Lower leg skin (tissue), 4 donors: ENCODE measurements at places on chromosomes 7 and 10. TPM values are rescaled to one million over a fixed set of nuclear protein-coding genes. Genes with fewer than 3 reads are reported as not detected.

TMEM243 gene
- total RNA-seq: 41.3 TPM

LIPA gene
- 15.6 TPM for total RNA-seq

SEC61G gene
- 113 TPM for total RNA-seq

MRM2 gene
- total RNA-seq: 26.1 TPM

ASIC3 gene
- total RNA-seq: 2.3 TPM

INA gene
- total RNA-seq: 0.30 TPM

FKBP6 gene
- total RNA-seq: not detected

- no peak for DNase-seq
These were observed 37.6 kb downstream of the SORCS3 start for GRCh38 chr10:104678658-104679057.

DNA sequence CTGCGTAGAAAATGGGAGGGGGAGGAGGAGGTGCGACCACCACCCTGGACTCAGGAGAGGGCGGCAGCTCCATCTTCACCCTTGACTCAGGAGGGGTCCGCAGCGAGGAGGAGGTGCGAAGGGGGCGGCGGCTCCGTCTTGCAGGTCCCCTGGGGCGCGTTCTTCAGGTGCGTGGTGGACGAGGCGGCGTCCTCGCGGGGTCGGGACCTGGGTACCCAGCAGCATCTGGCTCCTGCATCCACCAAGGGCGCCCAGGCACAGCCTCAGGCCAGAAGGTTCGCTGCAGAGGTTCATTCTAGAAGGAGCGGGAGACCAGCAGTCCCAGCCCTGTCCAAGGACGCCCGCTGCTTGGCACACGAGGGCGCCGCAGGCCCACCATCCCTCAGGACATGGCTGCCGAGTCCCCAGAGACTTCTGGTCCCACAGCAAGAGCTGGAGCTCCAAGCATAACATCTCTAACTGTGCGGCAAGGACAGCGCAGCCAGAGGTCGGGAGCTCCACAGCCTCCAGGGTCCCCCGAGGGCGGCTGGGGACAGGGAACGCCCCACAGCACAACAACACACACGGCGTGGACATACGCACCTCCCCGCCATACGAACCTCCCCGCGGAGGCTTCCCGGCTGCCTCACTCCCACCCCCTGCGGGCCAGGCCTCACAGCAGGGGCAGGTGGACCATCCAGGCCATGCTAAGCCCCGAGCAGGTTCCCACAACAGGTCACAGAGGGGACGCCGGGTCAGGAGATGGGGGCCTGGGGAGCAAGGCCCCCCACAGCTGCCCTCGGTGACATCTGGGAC is 16.8 kb upstream of the DPYSL4 start:
- no peak for DNase-seq

REPIN1 gene
- 47.8 TPM for total RNA-seq

KMT2C gene
- total RNA-seq: 74.5 TPM

DNA sequence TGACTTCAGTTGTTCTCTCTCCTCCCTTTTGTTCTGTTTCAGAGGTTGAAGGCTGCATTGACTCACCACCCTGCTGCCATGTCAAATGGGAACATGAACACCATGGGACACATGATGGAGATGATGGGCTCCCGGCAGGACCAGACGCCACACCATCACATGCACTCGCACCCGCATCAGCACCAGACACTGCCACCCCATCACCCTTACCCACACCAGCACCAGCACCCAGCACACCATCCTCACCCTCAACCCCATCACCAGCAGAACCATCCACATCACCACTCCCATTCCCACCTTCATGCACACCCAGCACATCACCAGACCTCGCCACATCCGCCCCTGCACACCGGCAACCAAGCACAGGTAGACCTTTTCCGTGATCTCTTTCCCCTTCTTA is 154.0 kb downstream of the TRIL start:
- no peak for DNase-seq

GRCh38 chr7:90582164-90582563 is 14.0 kb upstream of the CDK14 start:
- DNase-seq: no peak

HECW1 gene
- total RNA-seq: 1.4 TPM

DNA sequence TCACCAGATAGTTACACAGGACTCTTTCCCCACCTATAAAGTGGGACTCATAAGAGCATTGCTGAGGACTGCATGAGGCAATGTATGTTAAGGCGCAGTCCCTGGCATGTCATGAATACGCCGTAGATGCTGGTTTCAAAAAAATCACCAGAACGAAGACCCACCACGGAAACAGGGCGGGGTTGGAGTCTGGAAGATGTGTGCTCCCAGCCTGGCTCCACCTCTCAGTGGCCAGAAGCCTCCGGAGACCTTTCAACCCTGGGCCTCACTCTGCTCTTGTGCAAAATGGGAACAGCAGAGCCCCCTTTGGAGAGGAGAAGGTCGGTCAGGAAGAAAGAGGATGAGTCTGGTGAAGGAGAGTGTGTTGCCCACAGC is 12.4 kb upstream of the ZMIZ1 start:
- no peak for DNase-seq

DNA sequence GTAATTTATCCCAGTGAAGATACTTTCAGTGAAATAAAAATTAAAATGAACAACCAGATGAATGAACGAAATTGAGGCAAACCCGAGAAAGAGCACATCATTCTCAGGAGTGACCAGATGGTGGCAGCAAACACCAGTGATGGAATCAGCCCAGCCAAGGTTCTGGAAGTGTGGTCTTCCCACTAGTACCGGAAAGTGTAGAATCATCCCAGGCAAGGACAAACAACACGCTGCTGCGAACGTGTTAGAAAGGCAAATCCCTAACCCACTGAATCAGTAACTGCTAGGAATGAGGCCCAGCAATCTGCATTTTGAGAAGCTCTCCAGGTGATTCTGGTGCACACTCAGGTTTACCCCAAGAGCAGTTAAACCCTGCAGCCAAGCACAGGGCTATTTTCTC is 15.5 kb upstream of the SLC18A3 start:
- no peak for DNase-seq

GRCh38 chr10:24553051-24553612 is 170.6 kb downstream of the ARHGAP21 start:
- DNase-seq: peak; percentile 70

DNA sequence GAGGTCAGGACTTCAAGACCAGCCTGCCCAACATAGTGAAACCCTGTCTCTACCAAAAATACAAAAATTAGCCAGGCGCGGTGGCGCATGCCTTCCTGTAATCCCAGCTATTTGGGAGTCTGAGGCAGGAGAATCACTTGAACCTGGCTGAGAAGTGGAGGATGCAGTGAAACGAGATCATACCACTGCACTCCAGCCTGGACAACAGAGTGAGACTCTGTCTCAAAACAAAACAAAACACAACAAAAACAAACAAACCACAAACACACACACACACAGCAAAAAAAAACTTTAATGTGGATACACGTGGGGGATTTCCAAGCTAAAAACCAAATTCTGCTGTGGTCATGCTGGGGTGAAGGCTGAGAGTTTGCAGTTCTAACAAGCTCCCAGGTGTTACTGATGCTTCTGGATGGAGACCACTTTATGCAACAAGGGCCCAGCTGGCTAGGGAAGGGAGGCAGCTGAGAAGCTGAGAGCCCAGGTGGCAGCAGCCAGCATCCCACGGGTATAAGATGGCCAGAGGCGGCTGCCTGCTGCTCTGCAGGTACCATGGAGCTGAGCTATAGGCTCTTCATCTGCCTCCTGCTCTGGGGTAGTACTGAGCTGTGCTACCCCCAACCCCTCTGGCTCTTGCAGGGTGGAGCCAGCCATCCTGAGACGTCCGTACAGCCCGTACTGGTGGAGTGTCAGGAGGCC is at the start of gene ZP3:
ZP3 (plus strand) TSS at position 538 of the 699 bp plus-strand sequence; CDS start at position 553, 15 bp downstream.
- DNase-seq: no peak

PRF1 gene
- 0.97 TPM for total RNA-seq

CUBN gene
- 0.54 TPM for total RNA-seq

DNA sequence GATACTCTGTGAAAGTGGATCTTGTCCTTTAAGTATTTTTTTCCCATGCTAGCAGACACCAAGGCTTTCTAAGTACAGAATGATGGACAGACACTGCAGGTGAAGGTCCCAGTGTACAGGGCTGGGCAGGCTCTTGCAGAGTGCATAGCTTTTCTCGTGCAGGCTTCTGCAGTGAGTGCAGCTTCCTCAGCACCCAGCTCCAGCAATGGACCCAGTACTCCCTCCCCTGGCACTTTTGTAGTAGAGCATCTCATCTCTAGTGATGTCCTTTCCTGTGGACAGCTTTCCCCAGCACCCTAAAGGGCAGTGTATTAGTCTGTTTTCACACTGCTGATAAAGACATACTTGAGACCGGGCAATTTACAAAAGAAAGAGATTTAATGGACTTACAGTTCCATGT is 104.3 kb downstream of the CUL2 start:
- DNase-seq: no peak

DNA sequence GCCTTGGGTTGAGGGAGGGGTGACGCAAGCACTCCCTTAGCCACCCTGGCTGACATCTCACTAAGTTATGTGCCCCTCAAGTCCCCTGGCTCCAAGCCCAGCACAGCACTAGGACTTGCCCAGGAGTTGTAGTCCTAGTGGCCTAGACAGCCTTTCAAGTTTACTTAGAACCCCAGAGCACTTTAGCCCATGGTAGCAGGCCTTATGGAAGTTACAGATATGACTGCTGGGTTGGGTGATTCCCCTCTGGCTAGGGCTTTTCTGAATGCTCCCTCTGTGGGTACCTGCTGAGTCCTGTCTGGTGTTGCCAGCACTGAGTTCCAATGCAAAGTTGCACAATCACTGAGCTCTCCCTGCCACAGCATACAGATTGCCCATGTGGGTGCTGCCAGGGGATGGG is 83.2 kb downstream of the AHCYL2 start:
- DNase-seq: peak; percentile 40

VWDE gene
- total RNA-seq: 0.19 TPM

- DNase-seq: no peak
These were observed at the start of gene MALRD1 for GRCh38 chr10:19048489-19048888. Gene MALRD1 (plus strand): TSS chr10:19048801. CDS start chr10:19048939, 138 bp downstream.

DNA sequence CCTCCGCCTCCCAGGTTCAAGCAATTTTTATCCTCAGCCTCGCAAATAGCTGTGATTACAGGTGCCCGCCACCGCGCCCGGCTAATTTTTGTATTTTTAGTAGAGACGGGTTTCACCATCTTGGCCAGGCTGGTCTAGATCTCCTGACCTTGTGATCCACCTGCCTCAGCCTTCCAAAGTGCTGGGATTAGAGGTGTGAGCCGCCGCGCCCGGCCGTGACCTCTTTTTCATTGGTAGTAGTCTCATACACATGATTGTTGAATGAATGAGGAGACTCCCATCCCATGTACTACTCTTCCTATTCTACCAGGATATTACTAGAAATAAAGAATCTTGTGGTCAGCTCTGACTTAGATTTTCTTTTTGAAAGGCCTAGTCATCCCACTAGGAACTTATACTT is 56.8 kb downstream of the ARID5B start:
- DNase-seq: no peak

DNA sequence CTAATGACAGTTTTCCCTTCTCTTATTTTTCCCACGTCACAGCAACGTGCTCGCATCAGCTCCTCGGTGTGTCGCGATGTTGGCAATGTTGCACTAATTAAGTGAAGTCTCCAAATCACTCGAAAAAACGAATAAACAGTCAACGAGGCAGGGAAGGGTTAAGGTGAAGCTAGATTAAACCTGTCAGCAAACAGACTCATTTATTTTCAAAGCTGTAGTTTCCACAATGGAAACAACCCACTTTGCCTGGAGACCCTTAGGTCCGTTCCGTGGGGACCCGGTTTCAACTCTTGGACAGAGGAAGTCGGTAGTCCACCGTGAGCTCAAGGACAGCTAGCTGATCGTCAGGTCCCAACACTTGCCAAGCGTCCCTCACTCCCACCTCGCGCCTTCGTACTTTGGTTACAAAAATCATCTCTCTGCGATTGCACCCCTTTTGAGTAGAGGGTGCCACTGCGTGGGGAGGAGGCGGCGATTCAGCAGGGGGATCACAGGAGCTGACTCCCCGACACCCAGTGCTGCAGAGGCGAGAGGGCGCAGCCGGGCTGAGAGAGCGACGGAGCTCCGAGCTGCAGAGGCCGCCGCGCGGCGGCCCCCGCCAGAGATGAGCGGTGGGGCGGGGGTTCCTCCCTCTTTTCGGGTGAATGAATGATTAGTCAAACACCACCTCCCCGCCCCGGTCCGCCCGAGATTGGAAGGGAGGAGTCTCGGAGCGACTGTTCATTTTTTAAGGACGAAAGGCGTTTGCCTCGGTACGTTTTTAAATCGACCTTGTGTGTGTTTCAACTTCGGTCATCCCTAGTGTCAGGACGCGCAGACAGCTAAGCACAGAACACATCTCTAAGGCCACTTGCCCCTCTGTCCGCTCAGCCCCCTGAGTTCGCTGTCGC is 1.3 kb upstream of the BMPER start:
- DNase-seq: no peak
